Stimulated activated CD8-positive, alpha-beta memory T cell treated with anti-CD3 and anti-CD28 coated beads, Interleukin-15, amount 100 ng/mL, for 48 hours (primary cell): ENCODE measurements at places on chromosomes 2 and 18.

GRCh38 chr2:133836691-133837345 is 268.6 kb upstream of the NCKAP5 start:
- DNase-seq: no peak

GRCh38 chr2:164054651-164055050 is 318.8 kb upstream of the FIGN start:
- DNase-seq: no peak

GRCh38 chr2:190596993-190597392 is 51.9 kb upstream of the NAB1 start:
- no peak for DNase-seq

GRCh38 chr2:42442774-42443173 is 51.0 kb downstream of the KCNG3 start:
- no peak for DNase-seq

- no peak for DNase-seq
Measured at GRCh38 chr2:158779621-158780020, 15.5 kb upstream of the DAPL1 start.

DNA sequence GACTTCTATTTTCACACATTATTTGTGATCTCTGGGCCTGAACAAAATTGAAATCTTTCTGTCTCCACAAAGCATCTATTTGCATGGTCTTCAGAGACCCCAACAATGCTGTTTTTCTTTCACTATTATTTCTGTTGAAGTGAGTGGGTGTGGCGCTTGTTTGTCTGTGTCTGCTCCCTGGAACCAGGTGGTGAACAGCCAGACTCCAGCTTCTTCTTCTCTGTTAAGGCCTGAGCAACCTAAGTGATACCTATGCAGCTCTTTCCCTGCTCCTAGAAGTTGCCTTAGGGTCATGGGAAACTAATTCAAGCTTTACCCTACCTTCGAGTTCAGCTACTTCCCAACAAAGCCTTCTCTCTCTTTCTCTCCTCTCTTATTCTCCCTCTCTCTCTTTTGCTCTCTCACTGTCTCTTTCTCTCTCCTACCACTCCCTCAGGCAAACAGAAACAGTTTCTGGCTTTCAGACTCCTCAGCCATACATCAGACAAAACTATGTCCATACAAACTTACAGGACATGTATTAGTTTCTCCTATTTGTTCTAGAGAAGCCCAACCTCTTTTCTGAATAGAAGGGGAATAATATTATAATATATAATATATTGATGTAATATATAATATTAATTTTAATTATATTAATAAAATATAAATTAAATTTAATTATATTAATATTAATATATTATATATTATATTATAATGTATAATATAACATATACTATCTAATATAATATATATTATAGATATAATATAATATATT is 552.5 kb downstream of the DSC3 start:
- DNase-seq: no peak

GRCh38 chr18:6732952-6733351 is 3.4 kb downstream of the ARHGAP28 start:
- DNase-seq: no peak

- no peak for DNase-seq
Measured at GRCh38 chr2:99545604-99546003, 55.8 kb upstream of the REV1 start.

DNA sequence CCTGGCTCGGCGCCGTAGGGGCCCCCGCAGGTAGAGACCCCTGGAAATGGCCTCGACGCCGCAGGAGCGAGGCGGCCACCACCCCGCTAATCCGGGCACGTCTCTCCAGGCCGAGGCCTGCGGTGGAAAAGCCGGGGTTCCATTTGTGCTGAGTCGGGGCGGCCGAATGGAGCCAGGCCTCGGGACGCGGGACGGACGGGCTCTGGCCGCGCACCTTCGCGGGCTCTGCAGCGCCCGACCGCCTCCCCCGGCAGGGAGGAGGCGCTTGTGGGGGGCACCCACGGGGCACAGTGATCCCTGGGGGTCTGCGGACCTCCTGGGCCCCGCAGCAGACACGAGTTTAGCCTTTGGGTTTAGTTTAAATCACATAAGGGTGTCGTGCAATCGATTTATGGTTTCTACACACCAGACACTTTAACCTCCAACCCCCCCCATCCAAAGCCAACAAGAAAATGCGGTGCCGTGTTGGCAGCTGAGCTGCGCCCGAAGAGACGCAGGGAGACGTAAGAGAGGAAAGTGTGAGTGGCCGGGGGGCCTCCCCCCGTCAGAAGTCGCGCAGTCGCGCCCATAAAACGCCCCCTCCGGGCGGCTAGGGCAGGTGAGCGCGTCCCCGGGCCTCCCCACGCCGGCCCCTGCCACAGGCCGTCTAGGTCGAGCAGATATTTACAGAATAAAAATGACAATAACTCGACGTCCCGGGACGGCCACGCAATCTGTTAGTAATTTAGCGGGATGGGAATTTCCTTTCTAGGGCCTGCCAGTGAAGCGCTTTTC is 1.0 kb upstream of the NFATC1 start:
- DNase-seq: peak; percentile 75

DNA sequence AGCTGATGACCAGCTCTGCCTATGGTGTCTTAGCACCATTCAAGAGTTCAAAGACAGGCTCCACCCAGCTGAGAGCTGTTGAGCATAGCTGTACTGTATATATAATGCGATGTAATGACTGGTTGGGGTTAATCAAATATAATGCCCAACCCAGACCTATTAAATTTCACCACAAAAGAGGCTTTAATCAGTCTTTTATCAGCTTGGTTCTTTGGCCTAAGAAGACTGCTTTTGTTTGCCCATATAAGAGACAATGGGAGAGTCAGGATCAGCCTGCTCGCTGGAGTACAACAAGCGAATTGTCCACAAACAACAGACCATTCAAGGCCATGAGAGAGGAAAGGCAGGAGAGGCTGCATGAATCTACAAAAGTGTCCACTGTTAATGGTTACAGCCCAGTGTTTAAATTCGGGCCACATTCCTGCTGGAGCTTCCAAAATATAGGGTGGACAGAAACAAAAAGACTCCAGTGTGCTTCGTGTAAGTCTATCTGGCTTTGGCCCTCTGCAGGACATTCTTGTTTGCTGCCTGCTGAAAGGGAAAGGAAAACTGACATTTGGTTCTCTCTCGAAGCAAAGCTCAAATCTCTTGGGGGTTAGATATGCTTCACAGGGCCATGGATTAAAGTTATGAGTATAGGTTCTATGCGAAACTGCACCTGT is 299.0 kb upstream of the FBXO11 start:
- DNase-seq: no peak

- DNase-seq: no peak
Measured at GRCh38 chr18:3649633-3650426, 199.9 kb downstream of the TGIF1 start.

- DNase-seq: no peak
Measured at GRCh38 chr18:23963443-23964165, 51.0 kb upstream of the TTC39C start.

- no peak for DNase-seq
Measured at GRCh38 chr18:23166891-23167541, 31.7 kb downstream of the CABLES1 start.

GRCh38 chr2:80381666-80382065 is 77.1 kb upstream of the LRRTM1 start:
- no peak for DNase-seq

GRCh38 chr2:9539531-9539930 is 16.1 kb downstream of the ADAM17 start:
- no peak for DNase-seq

- DNase-seq: no peak
Measured at GRCh38 chr2:140584471-140584870, 1546.3 kb downstream of the LRP1B start.

- DNase-seq: no peak
Measured at GRCh38 chr18:42915299-42915698, 200.2 kb downstream of the RIT2 start.

- DNase-seq: no peak
Measured at GRCh38 chr2:5766056-5766455, 73.9 kb downstream of the SOX11 start.

DNA sequence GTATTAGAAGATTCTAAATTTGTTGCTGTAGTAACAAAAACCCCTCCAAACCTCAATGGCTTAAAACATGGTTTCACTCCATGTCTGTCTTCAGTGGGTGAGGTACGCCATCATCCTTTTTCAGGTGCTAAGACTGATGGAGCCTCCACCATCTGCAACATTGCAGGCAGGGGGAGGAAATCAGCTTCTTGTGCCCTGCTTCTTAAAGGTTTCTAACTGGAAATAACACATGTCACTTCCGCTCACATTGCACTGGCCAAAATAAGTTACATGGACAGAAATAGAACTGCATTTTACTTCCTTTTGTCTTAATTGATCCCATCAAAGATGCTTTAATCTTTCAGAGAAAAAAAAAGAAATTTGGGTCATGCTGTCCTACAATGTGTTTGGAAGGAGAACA is 94.1 kb downstream of the GALNT3 start:
- DNase-seq: no peak

DNA sequence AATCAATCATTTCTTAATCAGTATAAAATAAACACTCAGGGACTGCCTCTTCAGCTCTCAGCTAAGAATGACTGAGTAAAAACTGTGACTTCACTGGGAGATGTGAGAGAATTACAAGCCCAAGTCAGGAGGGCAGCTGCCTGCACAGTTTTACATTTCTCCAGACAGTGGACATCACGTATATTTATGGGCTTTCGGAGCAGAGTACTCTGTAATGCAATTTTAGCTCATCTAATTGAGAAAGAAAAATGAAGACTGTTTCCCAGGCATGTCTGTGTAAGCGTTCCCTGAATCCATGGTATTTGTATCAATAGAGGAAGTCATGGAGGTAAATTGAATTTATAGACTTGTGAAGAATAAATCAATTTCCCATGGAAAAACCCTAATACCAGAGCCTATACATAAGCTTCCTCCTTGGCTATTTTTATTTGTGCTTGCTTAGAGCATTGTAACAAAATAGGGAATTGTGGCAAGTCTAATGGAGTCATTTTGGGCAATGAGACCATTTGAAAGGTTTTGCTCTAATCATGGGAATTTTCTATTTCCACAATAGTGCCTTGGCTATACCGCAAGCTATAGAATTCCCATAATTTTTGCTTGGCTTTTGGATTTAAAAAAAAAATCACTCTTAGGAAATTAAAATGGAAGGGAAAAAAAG is 87.2 kb downstream of the SLC5A7 start:
- DNase-seq: no peak

- DNase-seq: no peak
Measured at GRCh38 chr2:18156002-18156401, 277.5 kb downstream of the KCNS3 start.

DNA sequence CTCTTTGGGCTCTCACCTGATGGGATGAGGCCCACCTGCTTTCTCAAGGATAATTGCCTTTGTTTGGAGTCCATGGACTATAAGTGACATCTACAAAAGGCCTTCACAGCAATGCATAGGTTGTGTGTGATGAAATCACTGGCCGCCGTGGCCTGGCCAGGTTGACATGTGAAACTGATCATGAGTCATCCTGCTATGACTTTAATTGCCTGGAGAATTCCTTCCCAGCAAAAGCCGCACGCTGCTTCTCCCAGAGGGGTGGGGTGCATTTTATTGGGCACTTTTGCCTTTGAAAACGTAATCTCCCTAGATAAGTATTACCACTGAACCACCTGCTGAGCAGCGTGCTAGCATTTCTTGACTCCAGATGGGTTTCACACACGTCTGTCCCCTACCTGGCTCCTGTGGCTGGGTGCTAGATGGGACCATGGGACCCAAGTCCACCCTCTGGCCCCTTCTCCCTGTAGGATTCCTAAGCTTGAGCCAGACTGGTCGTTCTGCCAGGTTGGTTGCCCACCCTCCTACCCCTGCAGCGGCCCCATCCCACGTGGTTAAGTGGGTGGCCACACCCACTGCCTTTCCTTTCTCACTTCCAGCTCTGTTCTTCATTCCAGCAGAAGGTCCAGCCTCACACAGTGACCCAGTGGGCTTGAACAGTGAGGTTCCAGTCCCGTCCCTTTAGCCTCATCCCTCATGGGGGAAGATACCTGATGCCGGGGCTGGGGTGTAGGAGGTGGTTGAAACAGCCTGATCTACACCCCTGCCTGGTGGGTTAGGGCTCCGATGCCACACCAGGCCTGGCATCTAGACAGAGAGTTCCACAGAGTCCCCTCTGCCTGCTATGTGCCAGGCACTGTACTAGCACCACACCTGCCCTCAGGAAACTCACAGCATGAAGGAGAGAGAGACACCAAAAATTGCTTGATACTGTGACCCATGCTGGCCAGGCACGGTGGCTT is 89.6 kb downstream of the GBX2 start:
- no peak for DNase-seq

- DNase-seq: no peak
Measured at GRCh38 chr2:164826293-164827243, 15.1 kb downstream of the COBLL1 start.

DNA sequence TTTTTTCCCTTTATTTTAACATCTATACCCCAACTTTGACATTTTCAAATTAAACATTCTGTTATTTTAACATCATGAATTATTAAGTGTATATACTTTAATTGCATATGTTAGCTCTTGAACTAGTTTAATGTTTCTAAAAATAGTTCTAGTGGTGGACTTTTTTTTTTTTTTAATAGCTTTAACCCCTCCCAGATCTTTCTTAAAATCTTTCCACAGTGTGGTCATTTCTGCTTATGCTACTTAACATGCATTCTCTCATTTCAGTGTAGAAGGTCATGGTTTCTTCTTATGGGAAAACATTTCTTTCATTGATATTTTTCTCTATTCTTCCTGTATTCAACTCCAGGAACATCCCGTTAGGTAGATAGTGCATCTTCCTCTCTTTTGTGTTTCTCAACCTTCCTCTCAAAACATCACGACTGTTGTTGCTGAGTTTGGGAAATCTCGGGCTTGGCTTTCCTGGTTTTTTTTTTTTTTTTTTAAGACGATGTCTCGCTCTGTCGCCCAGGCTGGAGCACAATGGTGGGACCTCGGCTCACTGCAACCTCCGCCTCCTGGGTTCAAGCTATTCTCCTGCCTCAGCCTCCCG is 849 bp upstream of the TMEM18 start:
- no peak for DNase-seq

DNA sequence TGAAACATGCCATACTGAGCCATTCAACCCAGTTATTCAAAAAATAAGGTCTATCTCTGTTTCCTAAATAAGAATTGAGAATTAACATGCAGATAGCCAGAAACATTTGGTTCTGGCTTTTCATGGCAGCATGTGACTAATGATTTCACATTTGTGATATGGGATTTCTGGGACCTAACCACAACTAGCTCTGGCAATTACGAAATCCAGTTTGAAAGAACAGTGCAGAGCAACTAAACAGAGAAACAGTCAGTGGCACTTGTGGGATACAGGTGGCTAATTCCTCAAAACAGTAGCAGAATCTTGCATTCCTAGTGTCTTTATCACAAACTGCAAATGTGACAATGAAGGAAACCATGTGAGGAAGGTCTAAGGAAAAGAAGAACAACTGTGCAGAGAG is 637.8 kb upstream of the CHAC2 start:
- DNase-seq: no peak
